ENCODE measurements at places on chromosomes 1 and 21.

GRCh38 chr1:68273530-68273929, 41.2 kb upstream of the WLS start:
- no peak for DNase-seq

- DNase-seq, result no peak
Measured at GRCh38 chr1:168582688-168583336, 6.4 kb downstream of the XCL1 start.

DNA sequence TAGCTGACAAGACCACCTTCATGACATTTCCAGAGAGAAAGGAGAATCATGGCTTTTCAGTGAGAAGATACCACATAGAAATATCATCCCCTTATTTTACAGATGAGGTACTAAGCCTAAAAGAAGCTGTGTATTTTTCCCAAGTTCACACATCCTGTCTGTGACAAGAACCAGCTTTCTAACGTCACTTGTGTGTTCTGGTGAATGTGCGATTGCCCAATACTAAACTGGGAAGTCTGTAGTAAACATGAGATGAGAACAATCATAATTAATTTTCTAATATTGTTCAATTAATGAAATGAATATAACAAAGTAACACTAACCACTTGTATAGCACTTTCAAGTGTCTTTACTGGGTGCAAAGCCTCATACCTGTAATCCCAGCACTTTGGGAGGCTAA, 46.0 kb downstream of the PTGER3 start:
- no peak for DNase-seq

DNA sequence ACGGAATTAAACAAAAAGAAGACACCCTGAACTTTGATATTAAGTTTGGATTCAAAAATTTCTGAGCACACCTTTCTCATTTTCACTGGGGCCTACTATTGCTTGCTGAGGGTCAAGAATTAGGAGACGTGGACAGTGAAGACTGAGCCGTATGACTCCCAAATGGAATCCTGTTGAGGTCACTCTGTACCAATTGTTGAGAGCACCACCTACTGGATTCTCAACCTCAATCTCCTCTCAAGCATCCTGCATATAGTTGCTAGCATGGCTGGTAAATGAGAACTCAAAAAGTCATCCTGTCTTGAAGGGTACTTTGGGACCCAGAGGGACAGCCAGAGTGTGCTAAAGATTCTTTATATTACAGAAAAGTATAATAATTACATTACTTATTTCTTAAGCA, 20.2 kb upstream of the MTR start:
- no peak for DNase-seq

DNA sequence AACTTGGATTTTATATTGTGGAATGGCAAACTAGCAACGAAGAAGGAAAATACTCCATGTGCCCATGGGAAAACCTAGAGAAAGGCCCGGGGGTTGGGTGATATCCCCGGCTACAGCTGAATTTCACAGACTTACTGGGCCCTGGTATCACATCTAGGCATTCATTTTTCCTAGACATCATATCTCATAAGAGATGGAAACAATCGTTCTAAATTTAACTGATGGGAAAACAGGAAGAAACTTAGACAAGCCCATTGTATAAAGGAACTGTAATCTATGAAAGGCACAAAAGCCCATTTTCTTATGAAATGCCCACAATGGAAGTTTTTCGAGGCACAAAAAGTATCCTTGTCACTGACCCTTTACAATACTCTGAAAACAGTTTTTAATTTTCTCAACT, 407.9 kb upstream of the LYPLAL1 start:
- no peak for DNase-seq

DNA sequence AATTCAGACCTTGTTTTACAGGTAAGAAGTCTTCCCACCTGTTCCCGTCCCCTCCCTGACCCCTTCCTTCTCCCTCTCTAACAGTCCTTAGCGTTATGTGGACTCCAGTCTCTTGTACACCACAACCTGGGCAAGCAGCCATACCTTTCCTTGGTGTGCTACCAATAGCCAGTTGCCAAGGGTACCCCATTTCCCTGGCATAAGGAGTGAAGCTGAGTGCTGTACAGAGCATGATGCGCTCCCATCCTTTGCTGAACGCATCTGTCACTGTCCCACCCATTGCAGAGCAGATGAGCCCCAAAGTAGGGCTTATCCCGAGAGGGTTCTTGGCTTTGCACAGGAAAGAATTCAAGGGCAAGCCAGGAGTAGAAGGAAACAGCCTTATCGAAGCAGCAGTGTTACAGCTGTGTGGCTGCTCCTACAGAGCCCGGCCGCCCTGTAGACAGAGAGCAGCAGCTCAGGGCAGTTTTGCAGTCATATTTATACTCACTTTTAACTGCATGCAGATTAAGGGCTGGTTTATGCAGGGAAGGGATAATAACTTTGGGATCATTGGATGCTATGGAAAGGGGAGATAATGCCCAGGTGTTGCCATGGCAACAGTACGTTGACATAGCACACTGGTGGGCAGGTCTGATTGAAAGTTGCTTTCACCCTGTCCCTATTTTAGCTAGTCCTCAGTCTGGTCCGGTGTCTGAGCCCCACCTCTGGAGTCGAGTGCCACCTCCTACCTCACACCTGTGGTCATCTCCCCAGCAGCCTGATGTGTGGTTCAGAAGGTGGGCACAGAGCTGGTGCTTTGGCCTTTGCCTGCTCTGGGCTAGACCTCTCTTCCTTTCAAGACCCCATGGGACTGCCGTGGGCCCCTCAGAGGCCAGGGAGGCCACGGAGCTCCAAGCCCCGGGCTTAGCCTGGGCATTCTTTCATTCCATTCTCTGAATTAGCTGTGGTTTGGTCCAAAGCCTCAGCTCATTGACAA, 5.1 kb downstream of the FHAD1 start:
- DNase-seq, result no peak

GRCh38 chr21:32477424-32477745, 64.9 kb downstream of the EVA1C start:
- DNase-seq, result no peak

DNA sequence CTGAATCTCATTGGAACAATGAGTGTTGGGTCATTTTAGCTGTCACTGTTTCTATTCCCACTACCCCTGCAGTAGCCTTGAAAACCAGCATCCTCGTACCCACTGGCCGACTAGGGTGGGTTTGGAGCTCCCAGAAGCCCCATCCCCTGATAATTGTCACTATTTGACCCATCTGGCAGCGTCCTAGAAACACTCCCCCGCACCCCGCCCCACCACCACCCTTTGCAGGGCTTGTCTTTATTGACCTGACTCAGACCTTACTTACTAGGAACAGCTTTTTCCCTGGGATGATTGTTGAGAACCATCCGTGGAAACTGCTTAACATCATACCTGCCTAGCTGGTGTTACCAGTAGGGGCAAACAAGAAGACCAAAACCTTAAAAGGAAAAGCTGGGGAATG, 28.4 kb upstream of the AGPAT3 start:
- DNase-seq, result no peak

DNA sequence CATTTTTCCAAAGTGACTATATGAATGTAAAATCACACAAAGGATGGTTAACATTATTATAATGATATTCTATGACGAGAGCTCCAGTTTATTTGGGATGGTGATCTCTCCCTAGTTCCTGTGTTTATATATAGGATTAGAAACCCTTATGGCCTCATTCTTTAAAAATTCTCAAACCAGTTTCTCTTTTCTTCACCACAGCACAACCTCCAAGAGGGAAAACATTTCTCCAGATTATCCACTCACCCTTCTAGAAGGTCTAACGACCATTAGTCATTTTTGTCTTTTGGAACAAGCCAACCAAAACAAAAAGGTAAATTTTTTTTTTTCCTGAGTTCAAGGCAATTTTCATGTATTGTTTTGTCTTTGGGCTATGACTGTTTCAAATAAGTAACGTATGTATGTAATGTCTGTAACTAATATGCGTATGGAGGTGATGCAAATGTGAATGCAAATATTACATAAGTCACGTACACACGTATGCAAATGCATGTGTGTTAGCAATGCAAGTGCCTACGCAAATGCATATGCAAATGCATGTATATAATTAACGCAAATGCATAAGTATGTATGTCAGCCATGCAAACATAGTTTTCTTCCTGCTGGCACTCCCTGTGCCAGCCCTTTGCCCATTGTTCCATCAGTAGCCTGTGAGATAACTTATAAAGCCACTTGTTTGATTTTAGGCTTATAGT, 72.5 kb upstream of the MORC3 start:
- no peak for DNase-seq

DNA sequence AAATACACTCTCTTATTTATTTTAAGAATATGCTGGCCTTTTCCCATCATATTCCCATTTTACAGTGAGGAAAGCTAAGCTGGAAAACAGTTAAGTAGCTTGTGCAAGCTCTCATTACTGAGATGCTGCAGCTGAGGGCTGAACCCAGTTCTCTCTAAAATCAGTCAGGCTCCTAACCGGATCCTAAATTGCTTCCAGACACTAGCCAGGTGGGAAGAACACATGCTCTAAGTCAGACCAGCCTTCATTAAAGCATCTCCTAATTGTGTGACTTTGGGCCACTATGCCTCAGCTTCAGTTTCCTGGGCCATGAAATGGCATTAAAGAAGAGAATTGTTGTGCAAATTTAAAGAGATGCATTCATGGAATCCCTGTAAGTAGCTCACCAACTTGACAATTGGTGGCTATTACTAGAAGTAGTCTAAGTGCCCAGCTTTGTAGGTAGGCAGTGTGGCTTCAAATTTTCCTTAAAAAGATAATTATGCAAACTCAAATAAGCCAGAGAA, 228.4 kb downstream of the DAB1 start:
- no peak for DNase-seq

- no peak for DNase-seq
Measured at GRCh38 chr1:1920057-1920607, 1.1 kb upstream of the TMEM52 start.

DNA sequence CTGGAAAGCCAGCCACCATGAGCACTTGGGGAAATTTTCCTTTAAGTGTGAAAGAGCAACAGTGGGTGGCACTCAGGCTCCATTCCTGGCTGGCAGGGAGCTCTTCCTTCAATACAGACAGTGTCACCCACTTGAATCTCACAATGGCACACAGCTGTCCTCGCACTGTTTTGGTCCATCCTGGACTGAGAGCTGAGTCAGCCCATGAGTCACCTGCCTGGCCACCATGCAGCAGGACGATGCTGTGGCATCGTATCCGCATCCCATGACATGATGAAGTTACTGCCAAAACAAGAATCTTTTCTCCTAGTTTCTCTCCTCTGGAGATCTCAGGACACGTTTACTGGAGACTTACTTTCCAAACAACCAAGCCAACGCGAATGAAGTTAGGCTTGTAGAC, 6.0 kb downstream of the TMPRSS2 start:
- no peak for DNase-seq

DNA sequence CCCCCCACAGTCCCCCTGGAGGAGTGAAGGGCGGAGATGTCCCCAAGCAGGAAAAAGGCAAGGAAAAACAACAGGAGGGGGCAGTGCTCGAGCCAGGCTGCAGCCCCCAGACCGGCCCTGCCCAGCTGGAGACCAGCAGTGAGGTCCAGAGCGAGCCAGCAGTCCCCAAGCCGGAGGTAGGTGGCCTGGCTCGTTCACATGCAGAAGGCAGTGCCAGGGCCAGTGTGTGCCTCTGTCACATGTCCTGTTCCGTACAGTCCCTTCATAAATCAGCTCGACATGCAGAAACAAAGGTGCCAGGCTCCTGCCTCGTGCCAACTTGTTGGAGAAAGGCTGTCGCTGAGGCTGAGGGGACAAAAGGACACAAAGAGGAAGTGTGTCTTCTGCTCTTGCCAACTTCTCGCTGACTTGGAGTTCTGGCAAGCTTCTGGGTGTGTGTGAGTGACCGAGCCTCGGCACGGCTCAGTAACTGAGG, 24.1 kb upstream of the MPZL1 start:
- no peak for DNase-seq

DNA sequence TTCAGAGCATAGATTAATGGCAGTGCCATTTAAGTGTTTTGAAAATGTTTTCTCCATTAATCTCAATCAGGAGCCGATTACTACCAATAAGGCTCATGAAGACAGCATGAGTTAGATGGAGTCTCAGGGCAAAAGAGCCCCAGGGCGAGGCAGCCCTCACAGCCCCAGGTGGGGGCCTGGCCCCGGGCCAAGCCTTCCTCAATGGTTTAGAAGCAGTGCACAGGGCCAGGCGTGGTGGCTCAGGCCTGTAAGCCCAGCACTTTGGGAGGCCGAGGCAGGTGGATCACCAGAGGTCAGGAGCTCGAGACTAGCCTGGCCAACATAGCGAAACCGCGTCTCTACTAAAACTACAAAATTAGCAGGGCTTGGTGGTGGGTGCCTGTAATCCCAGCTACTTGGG, 348.1 kb upstream of the VAMP3 start:
- no peak for DNase-seq

- no peak for DNase-seq
Measured at GRCh38 chr1:217891966-217892365, 260.8 kb downstream of the SPATA17 start.

GRCh38 chr1:48794816-48795215, 18.1 kb upstream of the BEND5 start:
- no peak for DNase-seq

GRCh38 chr1:13730751-13731482, 30.9 kb downstream of the PRDM2 start:
- DNase-seq, result peak; percentile 72

DNA sequence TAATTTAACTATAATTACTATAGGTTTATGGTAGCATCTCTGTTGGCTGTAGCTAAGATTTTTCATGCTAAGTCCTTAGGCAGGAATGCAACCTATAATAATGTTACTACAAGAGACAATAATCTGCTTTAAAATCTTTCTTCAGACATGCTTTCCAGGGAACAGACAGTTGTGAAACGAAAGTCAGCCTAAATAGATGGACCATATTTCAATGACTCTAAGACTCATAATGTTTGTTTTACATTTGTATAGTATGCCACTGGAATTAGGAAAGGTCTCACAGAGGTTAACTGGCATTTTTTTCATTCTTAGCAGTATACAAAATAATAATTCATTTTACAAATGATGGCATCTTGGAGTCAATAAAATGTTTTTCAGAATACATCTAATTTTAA, 8.1 kb downstream of the RERE start:
- DNase-seq, result no peak

GRCh38 chr1:183470961-183471742, 1.1 kb upstream of the SMG7 start:
- DNase-seq, result peak; percentile 45

- no peak for DNase-seq
Measured at GRCh38 chr1:64047549-64047996, 155.8 kb upstream of the UBE2U start.

- no peak for DNase-seq
Measured at GRCh38 chr1:206015071-206015470, 8.6 kb downstream of the CTSE start.

- no peak for DNase-seq
Measured at GRCh38 chr21:17200250-17200649, 312.6 kb upstream of the CXADR start.

Measured in stimulated activated CD4-positive, alpha-beta T cell treated with anti-CD3 and anti-CD28 coated beads, Interleukin-1b, Interleukin-23, amount 100 ng/mL, for 1 hour (primary cell).